ENCODE measurements at places on chromosomes 2 and 18.

- no peak for DNase-seq
These were observed 760.5 kb downstream of the SATB2 start for GRCh38 chr2:198697218-198697617.

- no peak for DNase-seq
These were observed 142.8 kb upstream of the ALPP start for GRCh38 chr2:232235716-232236115.

GRCh38 chr2:136085453-136086209 is 32.3 kb downstream of the CXCR4 start:
- no peak for DNase-seq

DNA sequence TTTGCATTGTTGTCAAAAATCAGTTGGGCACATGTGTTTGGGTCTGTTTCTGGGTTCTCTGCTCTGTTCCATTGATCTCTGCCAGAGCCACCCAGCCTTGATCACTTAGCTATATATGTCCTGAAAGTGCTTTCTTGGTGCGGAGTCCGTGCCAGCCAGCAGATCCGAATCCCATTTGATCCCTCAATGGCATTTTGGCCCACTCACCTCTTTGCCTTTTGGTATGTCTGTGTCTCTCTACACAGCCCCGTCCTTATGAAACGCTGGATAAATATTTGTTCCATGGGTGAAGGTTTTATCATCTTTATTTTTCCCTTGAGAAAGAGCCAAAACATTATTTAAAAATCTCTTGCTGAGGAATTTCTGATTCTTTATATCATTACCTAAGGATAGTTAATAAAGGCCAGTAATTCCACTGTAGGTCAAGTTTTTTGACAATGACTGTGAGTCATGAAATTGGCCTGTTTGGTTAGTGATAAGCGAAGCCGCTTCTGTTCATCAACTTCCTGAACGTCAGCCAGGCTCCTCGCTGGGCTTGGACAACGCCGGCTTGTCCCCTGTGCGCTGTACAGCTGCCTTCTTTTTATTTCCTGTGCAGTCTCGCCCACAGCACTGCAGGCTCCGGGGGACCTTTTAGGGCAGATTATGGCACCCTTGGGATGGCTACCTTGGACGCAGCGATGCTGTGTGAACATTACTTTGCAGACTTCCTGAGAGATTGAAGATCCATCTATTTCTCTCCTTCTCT is 24.9 kb downstream of the MTCL1 start:
- peak; percentile 23 for DNase-seq

- no peak for DNase-seq
These were observed 616.1 kb upstream of the LRATD1 start for GRCh38 chr2:14016289-14016955.

GRCh38 chr2:134592377-134592776 is 126.4 kb downstream of the TMEM163 start:
- no peak for DNase-seq

DNA sequence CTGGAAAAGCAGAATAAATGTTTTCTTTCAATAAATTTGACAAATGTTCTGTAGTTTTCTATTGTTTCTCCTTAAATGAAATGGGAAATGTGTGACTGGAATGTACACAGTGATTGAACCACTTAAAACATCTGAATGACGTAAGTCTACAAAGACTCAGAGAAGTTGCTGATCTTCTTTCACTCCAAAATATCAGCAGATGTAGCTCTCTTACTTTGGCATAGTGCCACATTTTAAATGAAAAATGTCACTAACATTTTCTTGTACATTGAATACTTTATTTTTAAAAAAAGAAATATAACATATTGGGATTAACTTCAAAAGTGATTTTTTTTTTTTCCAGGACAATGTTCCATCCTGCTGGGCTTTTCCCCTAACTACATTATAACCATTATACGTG is 565.6 kb downstream of the TMEM182 start:
- DNase-seq, result no peak

GRCh38 chr18:35122586-35123224 is 81.5 kb downstream of the MAPRE2 start:
- DNase-seq, result no peak

DNA sequence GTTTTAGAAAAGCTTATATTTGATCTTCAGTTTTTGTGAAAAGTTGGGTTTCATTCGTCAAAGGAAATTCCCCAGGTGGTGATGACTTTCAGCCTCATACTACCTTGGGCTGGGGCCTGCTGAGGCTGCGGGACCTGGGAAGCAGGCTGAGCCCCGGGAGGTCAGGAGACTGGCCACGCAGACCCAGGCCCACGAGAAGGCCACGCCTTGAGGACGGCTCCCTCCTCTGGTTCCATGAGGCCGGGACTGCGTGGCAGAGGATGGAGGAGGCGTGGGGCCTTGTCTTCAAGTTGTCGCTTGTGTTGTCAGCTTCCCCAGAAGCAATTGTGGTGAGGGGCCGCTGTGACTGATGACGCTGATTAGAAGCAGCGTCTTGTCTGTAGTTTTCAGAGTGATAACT is 11.8 kb downstream of the CNDP2 start:
- no peak for DNase-seq

DNA sequence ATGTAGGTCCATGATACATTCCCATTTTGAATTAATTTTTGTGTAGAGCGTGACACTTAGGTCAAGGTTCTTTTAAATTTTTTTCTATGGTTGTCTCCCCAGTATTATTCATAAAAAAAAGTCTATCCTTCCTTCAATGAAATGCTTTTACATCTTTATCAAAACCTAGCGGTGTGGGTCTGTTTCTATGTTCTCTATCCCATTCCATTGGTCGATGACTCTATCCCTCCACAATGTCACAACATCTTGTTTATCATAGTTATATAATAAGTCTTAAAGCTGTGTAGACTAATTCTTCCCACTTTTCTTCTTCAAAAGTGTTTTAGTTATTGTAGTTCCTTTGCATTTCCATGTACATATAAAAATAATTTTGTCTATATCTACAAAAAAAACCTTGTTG is 47.2 kb upstream of the GPR17 start:
- no peak for DNase-seq

GRCh38 chr2:165576409-165577154 is 107.1 kb downstream of the CSRNP3 start:
- no peak for DNase-seq

- no peak for DNase-seq
These were observed 169.2 kb upstream of the SMAD2 start for GRCh38 chr18:48099481-48100164.

GRCh38 chr2:144475569-144476275 is 44.2 kb downstream of the ZEB2 start:
- no peak for DNase-seq

DNA sequence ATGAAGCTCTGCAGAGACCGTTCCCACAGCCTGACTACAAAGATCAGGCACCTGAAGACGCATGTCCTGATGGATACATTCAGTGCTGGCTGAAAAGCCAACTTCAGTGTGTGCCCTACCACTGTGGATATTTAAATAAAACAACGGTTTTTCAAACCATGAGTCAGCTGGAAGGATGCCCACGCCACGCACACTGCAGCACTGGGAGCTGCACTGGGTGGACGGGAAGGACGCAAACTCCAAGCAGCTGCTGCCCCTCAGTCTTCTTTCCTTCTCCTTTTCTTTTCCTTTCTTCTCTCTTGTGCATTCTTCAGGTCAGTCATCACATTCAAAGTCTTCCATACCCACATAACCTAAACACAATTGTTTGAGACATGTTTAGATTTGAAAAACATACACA is 7.9 kb downstream of the TMEM18 start:
- no peak for DNase-seq

DNA sequence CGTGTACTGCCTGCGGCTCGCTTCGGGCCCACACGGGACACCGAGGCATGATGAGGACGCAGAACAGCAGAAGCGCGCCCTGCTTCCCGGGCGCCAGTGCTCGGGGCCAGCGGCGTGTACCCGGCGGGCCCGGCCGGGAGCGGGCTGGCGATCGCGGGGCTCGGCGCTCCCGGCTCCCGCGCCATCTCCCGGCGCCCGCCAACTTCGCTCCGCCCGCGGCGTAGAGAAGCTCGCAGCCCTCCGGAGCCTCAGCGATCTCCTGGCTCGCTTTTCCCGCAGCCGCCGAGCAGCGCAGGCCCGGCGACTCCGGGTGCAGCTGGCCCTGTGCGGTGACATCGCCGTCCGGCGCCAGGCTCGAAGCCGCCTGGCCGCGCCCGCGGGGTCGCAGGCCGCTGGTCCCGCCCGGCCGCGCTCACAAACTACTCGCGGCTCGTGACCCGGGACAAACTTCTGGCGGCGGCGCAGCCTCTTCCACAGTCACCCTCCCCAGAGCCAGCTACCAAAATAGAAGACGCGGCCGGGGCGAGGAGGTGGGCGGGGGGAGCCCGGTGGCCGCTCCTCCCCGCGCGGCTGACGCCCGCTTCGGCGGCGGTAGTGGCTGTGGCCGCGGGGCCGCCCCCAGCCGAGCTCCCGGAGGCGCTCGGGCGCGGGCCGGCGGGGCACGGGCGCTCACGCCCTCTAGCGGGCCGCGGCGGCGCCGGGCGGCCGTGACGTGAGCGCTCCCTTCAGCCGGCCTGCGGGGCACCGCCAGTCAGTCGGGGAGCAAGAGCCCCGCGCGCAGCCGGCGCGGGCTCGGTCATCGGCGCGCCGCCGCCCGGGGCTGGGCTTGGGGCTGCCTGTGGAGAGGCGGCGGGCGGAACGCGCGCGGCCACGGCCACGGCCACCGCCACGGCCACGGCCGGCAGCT is at the start of gene PTPRM:
Gene PTPRM (plus strand): TSS at position 750 of the 907 bp plus-strand sequence. CDS start 503 bp downstream, outside the sequence.
- DNase-seq, result peak; percentile 97

GRCh38 chr2:68169308-68169707 is 11.6 kb downstream of the PNO1 start:
- no peak for DNase-seq

GRCh38 chr2:120864981-120865380 is 129.3 kb downstream of the GLI2 start:
- no peak for DNase-seq

DNA sequence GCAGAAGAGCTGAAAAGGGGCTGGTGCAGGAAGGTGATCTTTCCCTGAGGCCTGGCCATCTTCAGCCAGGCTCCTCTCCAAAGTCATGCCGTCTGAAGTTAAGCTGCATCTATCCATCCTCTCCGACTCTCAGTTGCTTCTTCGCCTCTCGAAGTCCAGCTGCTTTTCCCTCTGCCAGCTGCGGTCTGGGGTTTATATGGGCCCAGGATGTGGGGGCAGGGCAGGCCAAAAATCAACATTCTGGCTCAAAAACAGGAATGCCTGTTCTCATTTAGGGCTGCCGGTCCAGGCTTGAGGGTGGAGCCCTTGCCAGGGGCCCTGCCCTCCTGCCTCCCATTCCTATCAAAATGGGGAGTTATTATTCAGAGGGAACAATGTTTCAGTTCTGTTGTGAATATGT is 31.2 kb downstream of the CREG2 start:
- no peak for DNase-seq

- DNase-seq, result peak; percentile 42
These were observed 101.4 kb upstream of the POU3F3 start for GRCh38 chr2:104752504-104752903.

DNA sequence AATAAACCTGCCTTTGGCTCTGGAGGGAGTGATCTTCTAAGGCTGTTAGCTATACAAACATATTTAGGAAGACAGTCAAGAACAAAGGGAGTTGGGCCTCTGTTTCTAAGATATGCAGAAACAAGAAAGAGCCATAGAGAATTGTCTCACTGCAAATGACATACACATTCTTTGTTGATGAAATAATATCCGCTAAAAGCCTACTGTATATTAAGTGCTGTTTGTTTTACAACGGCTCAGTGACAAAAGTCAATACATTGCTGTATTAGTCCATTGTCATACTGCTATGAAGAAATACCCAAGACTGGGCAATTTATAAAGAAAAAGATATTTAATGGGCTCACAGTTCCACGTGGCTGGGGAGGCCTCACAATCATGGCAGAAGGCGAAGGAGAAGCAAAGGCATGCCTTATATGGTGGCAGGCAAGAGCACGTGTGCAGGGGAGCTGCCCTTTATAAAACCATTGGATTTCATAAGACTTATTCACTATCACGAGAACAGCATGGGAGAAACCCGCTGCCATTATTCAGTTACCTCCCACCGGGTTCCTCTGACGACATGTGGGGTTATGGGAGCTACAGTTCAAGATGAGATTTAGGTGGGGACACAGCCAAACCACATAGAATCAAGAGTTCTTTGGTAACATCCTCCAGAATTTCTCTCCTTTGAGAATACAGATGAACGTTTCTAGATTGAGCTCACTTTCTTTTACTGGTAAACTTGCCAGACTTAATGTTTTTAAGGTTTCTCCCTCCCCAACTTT is 157.8 kb downstream of the PIK3C3 start:
- no peak for DNase-seq

DNA sequence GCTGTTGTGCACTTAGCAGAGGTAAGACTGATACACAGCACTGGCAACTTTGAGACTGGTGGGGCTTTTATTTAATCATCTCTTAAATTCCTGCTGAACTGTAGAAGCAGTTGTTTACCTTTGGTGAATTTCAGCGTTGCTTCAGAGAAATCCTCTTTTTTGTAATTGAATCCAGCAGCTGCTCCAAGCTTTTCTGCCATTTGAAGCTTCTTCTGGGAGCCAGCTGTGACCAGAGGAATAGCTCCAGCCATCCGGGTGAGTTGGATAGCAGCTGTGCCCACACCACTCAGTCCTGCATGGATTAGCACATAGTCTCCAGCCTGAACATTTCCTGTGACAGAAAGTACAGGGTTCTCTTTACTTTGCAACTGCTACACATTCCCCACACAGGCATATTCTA is 3.9 kb downstream of the TP53I3 start:
- no peak for DNase-seq

GRCh38 chr18:44882163-44882868 is 201.6 kb downstream of the SETBP1 start:
- no peak for DNase-seq

DNA sequence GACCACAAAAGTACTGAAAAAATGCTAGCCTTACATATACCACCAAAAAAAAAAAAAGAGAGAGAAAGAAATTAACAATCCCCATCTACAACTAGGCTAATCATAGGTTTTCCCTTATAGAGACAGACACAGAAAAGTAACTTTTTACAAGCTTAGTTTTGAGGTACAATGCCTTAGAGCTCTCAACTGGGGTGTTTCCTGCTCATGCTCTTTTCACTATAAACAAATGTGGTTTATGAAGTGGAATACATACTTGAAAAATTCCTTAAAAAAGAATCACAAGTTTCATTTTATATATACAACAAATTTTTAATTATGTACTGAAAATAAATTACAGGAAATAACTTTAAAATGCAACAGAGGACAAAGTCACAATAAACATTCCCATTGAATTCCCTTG is 82.5 kb downstream of the ATL2 start:
- no peak for DNase-seq

DNA sequence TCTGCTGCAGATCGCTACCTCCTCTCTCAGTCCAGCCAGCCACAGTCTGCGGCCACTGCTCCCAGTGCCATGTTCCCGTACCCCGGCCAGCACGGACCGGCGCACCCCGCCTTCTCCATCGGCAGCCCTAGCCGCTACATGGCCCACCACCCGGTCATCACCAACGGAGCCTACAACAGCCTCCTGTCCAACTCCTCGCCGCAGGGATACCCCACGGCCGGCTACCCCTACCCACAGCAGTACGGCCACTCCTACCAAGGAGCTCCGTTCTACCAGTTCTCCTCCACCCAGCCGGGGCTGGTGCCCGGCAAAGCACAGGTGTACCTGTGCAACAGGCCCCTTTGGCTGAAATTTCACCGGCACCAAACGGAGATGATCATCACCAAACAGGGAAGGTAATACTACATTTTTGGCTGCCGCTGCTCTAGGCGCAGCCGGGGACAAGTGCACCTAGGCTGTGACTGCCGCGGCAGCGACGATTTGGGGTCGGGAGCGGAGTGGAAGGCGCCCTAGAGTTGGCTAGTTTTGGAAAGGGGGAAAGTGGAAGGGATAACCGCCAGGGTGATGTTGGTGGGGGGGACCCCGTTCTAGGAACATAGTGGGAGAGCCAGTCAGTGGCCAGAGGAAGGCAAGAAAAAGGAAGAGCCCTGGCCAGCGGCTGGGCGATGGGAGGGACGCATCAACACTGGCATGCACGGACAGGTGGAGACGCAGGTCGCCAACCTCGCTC is 776 bp downstream of the TBR1 start:
- no peak for DNase-seq
